Suprapubic skin (tissue), 4 donors: ENCODE measurements at places on chromosomes 12 and 14. TPM values are rescaled to one million over a fixed set of nuclear protein-coding genes. Genes with fewer than 3 reads are reported as not detected.

KRT3 gene
- not detected for total RNA-seq

CLEC14A gene
- 8.8 TPM for total RNA-seq

- H3K27me3 ChIP-seq: no peaks in the 10 kb centered on the region
- H3K27ac ChIP-seq: peak overlapping the region; percentile 82
- H3K36me3 ChIP-seq: no peaks in the 10 kb centered on the region
- peaks cover 16% of the 10 kb centered on the region for H3K4me1 ChIP-seq
These were observed 57.7 kb downstream of the HMGA2 start for GRCh38 chr12:65881965-65882413.

DNA sequence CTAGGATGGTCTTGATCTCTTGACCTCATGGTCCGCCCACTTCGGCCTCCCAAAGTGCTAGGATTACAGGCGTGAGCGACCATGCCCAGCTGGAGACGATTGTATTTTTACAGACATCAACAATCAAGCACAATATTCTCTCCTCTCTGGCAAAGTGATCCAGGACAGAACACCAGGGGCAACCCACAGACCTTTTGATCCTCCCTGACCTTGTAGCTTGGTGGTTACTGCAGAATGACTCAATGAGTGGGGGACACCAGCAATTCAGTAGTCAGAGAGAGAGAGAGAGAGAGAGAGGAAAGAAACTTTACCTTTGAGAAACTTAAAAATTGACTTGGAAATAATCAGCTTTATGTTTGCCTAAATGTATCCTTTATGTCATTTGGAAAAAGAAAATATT is 51.2 kb downstream of the DRAM1 start:
- H3K4me1 ChIP-seq: peaks cover 5% of the 10 kb centered on the region
- no peak overlapping the region for H3K27ac ChIP-seq
- H3K4me3 ChIP-seq: no peak overlapping the region
- no peak for DNase-seq
- no peaks in the 10 kb centered on the region for H3K27me3 ChIP-seq
- H3K36me3 ChIP-seq: no peaks in the 10 kb centered on the region

- no peaks in the 10 kb centered on the region for H3K27me3 ChIP-seq
- no peak overlapping the region for H3K4me3 ChIP-seq
- DNase-seq: no peak
- H3K4me1 ChIP-seq: no peaks in the 10 kb centered on the region
- no peaks in the 10 kb centered on the region for H3K36me3 ChIP-seq
- no peak overlapping the region for H3K27ac ChIP-seq
These were observed 937.8 kb downstream of the BCL11B start for GRCh38 chr14:98334186-98334585.

- no peak overlapping the region for H3K4me3 ChIP-seq
- H3K27ac ChIP-seq: peak overlapping the region; percentile 8
- no peaks in the 10 kb centered on the region for H3K36me3 ChIP-seq
These were observed 442.5 kb downstream of the EGLN3 start for GRCh38 chr14:33508126-33509062.
